ENCODE measurements at places on chromosomes 4 and X.

DNA sequence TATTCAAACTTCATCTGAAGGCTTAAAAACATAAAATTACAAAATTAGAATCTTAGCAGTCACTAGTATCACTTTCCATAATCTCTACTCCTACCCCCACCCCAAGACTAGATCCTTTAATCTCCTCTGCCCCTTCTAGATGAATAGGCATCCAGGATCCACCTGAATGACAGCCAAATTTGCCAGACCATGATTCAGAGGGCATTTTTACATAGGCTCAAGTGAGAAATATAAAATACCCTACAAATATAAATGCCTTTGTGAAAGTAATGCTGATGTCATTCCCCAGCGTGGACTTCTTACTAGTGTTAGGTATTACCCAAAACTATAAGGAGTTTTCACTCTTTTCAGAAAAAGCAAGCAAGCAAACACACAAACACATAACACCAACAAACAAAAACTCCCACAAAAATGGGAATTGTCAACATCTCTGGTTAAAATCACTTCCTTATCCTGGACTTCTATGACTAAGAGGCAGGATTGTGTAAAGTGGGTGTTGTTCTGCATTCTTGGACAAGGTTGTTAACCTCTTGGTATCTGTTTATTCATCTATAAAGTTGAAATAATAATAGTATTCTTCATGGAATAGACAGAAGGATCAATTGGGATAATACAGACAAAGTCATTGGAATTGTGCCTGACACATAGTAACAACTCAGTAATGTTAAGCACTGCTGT, 51.3 kb upstream of the TMPRSS11F start:
- DNase-seq = no peak

GRCh38 chrX:40449396-40449795, 131.4 kb upstream of the ATP6AP2 start:
- DNase-seq = no peak

DNA sequence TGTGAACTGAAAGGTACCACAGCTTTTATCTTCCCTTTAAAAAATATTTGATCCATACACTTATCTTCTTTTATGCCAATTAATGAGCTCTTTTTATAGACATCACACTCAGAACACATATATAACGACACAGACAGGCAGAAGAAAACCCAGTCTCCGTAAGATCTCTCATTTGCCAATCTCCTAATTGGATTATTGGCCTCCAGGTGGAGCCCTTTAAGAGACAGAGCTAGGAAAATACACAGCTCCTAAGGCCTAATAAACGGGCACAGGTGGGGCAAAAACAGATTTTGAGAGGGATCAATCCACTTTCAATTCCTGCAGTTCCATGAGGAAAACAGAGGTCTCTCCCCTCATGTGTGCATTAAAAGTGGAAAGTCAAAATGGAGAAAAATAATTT, 1495.4 kb downstream of the RPA4 start:
- no peak for DNase-seq

GRCh38 chr4:109708990-109709389, 5.7 kb upstream of the CASP6 start:
- no peak for DNase-seq

- no peak for DNase-seq
Observed at GRCh38 chrX:13597874-13598273, 28.5 kb downstream of the EGFL6 start.

DNA sequence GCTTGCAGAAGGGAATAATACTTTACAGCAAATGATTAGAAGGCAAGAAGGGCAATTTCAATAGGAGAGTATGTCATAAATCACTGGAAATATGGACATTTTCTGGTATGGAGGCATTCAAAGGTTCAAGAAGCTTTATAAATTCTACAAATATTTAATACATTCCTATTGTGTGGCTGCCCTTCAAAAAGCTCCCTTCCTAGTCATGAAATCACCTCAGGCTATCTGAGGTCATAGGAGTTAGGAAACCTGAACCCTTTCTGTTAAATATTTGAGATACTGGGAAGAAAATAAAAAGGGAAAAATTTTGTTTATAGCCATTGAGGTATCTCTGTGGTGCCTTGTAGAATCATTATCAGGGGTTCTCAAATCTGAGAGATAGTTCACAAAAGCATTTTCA, 316.8 kb upstream of the EMCN start:
- DNase-seq = no peak

GRCh38 chr4:74100531-74100930, 1.5 kb upstream of the CXCL2 start:
- DNase-seq = no peak

Measured in iPS-NIHi11 (cell line).